SK-MEL-5 (cell line): ENCODE measurements at places on chromosomes 7 and 10. TPM values are rescaled to one million over a fixed set of nuclear protein-coding genes. Genes with fewer than 3 reads are reported as not detected.

Gene MINDY4
- total RNA-seq, result 5.2 and 6.5 TPM in 2 replicates

- no peak for DNase-seq
These were observed 333.3 kb downstream of the PRPF18 start for GRCh38 chr10:13920031-13920430.

Gene UMAD1
- 32.1 and 35.2 TPM in 2 replicates for total RNA-seq

Gene CLCN1
- not detected in 2 replicates for total RNA-seq

GRCh38 chr10:127997937-127998336 lies 91.0 kb downstream of the PTPRE start:
- no peak for DNase-seq

DNA sequence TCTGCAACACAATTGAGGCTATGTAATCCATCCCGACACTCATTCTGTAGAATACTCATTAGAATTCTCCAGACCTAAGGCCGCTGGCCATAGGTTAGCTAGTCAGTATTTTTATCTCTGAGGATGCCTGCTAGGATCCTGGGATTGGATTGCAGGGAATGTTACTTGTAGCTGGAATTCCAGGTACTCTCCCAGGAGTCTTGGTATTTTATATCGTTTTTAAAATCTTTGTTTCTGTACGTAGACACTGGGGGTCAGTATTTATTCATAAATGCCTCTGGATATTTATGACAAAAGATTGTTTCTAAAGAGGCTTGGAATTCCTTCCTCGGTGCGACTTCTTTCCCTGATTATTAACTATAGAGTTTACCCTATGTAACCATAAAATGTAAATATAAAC lies 40.1 kb downstream of the BPGM start:
- peak; percentile 63 for DNase-seq

DNA sequence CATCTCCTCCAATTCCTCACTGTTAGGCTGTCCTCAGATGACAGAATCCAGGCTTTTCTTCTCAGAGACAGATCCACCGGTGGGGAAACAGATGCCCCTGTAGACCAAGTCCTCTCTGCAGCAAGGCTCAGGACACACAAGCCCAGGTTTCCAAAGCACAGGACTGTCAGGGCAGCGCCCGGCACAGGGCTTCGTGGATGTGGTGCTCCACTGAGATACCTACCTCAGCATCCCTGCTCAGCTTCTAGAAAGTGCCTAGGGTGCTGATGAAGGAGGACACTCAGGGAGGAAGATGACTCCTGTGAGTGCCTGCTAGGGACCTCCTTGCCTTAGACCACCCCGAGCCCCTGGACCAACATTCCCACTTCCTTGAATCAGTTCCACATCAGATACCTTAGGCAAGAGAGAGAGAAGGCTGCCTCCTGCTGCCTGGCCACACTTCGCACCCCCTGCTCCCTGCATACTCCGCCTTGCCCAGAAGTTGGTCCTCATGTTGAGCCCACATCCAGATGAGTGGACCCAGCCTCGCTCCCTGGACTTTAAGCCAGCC lies 8.9 kb upstream of the RBP3 start:
- no peak for DNase-seq

Gene SEC61A2
- 5.6 and 5.7 TPM in 2 replicates for total RNA-seq

GRCh38 chr10:115939101-115939854 lies 333.7 kb downstream of the GFRA1 start:
- no peak for DNase-seq

Gene PIK3AP1
- 0.13 and 0.32 TPM in 2 replicates for total RNA-seq

Gene HOXA10
- not detected in 2 replicates for total RNA-seq

DNA sequence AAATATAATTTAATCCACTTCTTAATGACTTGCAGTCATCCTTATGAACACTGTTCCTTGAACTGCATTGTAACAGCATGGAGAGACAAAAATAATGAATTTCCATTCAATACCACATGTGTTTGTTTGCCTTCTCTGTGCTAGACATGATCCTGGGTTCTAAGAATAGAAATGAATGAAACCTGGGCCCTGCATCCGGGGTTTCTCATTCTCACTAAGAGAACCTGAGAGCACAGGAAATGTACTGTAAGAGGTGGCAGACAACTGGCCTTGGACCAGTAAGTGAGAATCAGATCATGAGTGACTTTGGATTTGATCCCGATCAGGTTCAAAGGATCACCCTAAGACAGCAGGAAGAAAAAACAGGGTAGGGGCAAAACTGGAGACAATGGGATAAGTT lies 37.2 kb upstream of the CUL1 start:
- DNase-seq, result no peak

Gene NKX2-3
- 0.19 and 0.24 TPM in 2 replicates for total RNA-seq

GRCh38 chr10:128296253-128297007 lies 170.2 kb upstream of the MKI67 start:
- no peak for DNase-seq

DNA sequence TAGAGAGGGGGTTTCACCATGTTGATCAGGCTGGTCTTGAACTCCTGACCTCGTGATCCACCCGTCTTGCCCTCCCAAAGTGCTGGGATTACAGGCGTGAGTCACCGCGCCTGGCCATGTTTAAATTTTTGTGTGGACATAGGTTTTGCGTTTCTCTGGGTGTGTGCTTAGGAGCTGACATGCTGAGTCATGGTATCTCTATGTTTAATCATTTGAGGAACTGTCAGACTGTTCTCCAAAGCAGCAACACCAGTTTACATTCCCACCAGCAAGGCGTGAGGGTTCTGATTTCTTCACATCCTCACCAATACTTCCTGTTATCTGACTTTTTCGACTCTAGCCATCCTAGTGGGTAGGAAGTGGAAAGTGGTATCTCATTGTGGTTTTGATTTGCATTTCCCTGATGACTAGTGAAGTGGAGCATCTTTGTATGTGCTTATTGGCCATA lies 153.7 kb downstream of the DNAJB6 start:
- peak; percentile 41 for DNase-seq

Gene CH25H
- total RNA-seq, result not detected in 2 replicates

DNA sequence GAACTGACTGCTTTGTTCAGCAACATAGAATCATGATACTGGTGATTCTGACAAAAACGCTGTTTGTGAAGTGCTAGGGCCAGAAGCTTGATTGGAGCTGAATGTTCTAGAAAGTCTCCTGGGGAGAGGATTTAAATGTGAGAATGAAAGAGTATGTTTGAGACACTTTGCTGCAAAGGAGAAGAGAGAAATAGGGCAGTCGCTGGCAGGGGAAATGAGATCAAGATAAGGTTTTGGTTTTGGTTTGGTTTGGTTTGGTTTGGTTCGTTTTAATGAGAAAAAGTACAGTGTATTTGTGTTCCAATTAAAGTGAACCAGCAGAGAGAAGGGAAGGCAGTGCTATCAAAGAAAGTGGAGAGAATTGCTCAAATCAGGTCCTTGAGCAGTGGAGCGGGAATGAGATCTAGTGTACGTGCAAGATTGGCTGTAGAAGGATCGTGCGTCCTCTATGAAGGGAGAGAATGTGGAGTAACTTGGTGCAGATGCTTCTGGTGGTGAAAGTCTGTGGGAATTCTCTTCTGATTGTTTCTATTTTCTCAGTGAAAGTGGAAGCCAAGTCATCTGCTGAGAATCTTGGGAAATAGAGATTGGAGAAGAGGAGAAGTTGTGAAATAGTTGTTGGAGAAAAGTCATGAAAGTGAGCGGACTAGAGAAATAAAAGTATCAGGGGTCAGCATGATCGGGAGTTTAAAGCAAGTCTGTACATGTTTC lies 270.5 kb downstream of the CCDC3 start:
- no peak for DNase-seq

Gene RSPH10B
- total RNA-seq, result 0.34 TPM in 1 of 2 replicates, not detected in the other

DNA sequence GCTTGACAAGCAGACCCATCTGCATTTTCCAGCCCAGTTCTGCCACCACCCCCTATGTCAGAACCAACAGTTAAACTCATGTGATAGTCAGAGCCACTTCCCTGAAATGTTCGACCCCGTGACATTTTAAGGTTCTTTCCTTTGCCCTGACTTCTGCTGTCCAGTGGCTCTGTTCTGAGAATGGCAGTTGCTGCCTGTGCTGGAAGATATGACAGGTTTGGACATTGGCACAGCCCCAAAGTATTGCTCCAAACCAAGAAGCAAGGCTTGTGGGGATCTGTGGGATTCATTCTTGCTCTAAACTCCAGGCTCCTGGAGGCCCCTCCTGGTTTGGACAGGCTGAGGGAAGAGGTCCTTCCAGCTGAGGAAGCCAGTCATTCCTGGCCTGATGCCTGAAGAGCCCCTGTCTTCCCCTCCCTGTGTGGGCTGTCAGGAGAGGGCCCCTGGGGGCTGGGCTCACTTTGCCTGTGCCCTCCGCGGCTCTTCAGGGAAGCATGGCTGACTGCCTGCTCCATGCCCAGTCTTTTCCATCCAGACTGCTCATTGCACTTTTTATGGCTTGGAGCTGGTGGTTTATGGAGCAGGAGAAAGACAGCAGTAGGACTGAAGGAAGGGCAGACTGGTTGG lies 138.0 kb downstream of the CDH23 start:
- DNase-seq, result no peak

Gene SEMA3D
- total RNA-seq, result 0.95 and 1.3 TPM in 2 replicates
